Right ventricle myocardium inferior (tissue), 1 donor: ENCODE measurements at places on chromosomes 2 and 18.

DNA sequence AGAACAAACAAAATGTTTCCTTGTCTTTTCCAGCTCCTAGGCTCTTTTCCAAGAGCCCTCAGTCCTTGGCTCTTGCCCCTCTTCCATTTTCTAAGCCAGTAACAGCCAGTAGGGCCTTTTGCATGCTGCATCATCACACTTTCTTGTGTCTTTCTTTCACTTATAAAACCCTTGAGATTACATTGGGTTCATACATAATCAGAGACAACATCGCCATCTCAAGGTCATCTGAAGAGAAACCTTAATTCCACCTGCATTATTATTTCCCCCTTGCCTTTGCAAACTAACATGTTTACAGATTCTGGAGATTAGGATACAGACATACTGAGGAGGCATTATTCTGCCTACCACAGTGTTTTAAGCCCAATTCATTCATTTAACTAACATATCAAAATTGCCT is 697.3 kb downstream of the TRIB2 start:
- no peak for DNase-seq

- no peak for DNase-seq
Observed at GRCh38 chr2:159150280-159150746, 136.2 kb downstream of the WDSUB1 start.

DNA sequence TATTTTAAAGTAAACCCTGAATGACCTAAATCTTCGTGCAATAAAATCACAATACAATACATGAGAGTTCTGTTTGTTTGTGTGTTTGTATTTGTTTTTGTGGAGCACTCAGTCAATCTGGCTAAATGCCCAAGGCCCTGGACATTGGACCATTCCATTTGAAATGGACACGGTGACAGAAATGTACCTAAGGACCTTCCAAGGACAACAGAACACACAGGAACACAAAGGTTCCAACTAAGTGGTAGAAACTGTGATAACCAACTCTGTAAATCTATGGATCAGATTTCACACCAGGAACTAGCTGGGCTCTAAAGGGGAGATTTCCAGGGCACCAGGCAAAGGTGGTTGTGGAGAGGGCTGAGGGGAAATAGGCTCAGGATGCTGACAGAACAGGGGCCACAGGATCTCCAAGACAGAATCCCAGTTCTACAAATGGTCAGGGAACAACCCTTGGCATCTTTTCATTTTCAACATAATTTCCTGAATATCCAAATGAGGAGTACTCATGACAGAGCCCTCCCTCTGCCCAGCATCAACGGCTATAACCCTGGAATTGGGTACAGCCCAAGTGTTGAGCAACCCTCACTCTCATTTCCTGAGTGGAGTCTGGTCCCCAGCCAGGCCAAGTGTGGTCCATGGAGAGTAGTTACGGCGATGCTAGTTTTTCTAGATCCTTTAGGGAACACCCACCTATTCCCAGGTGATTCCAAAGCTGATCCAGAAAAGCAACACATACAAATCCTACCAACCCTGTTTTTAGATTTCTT is 78.4 kb downstream of the NCKAP5 start:
- peak; percentile 72 for DNase-seq

DNA sequence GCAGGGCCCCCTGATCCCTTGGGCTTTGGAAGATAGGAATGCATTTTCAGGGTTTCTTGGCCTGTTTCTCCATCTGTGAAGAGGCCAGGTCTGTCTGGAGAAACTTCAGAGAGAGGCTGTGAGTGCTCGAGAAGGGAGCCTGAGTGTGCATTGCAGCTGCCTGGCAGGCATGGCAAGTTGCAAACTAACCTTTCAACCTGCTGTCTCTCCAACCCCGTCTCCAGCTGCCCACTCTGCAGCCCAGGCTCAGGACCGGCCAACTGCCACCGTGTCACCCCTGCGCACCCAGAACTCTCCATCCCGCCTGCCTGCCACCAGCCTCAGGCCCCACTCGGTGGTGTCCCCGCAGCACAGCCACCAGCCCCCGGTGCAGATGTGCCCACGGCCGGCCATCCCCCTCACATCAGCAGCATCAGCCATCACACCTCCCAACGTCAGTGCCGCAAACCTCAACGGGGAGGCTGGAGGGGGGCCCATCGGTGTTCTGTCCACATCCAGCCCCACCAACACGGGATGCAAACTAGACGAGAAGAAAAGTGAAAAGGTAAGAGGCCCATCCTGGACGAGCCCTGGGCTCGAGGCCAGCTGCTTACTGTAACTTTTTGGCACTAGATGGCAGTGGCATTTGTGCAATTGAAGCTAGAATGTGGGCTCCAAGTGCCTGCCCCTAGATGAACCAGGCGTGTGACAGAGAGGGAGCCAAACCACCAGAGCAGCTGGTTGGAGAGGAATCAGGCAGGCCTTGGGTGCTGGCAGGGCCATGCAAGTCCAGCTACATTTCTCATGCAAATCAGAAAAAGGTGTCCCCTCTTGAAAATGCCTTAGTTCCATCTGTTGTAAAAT is 164.6 kb downstream of the SEPTIN10 start:
- peak; percentile 78 for DNase-seq

GRCh38 chr2:53827398-53828175 is 32.2 kb downstream of the GPR75 start:
- DNase-seq: no peak

GRCh38 chr2:113755035-113755834 is 1.2 kb downstream of the SLC35F5 start:
- no peak for DNase-seq

GRCh38 chr2:50650403-50650810 is 381.5 kb downstream of the NRXN1 start:
- no peak for DNase-seq

GRCh38 chr2:29025711-29026110 is 44.6 kb downstream of the TOGARAM2 start:
- DNase-seq: no peak

- no peak for DNase-seq
Observed at GRCh38 chr18:21109936-21110712, 1.5 kb downstream of the ROCK1 start.

DNA sequence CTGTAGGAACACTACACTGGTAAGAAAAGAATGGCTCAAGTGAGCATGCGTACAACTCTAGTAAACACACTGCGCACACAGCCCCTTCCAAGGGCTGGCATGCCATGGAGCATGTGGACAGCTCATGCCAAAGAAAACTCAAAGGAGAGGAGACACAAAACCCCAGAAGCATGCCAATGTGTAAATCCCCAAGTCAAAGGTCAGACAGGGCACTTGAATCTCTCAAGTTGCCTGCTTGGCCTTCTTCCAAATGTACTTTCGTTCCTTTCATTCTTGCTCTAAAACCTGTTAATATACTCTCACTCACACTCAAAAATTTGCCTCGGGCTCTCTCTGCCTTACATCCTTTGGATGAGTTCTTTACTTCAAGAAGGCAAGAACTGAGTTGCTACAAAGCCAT is 365.3 kb downstream of the NBAS start:
- DNase-seq: no peak

GRCh38 chr2:182862091-182862490 is 4.3 kb downstream of the FRZB start:
- DNase-seq: no peak

GRCh38 chr2:45278365-45279078 is 269.3 kb upstream of the SIX2 start:
- DNase-seq: no peak

DNA sequence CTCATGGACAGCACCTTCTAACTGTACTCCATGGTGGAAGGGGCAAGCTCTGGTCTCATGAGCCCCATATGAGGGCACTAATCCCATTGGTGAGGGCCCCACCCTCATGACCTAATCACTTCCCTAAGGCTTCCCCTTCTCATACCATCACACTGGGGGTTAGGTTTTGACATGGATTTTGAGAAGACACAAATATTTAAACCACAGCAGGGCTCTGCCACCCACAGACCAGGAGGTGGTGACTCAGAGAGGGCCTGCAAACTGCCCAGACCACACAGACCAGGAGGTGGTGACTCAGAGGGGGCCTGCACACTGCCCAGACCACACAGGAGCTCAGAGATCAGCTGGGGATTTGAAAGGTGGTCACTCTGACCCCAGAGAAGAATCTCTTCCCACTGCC is 222.0 kb downstream of the KLHL29 start:
- no peak for DNase-seq

GRCh38 chr2:152548996-152549395 is 168.3 kb downstream of the PRPF40A start:
- no peak for DNase-seq

DNA sequence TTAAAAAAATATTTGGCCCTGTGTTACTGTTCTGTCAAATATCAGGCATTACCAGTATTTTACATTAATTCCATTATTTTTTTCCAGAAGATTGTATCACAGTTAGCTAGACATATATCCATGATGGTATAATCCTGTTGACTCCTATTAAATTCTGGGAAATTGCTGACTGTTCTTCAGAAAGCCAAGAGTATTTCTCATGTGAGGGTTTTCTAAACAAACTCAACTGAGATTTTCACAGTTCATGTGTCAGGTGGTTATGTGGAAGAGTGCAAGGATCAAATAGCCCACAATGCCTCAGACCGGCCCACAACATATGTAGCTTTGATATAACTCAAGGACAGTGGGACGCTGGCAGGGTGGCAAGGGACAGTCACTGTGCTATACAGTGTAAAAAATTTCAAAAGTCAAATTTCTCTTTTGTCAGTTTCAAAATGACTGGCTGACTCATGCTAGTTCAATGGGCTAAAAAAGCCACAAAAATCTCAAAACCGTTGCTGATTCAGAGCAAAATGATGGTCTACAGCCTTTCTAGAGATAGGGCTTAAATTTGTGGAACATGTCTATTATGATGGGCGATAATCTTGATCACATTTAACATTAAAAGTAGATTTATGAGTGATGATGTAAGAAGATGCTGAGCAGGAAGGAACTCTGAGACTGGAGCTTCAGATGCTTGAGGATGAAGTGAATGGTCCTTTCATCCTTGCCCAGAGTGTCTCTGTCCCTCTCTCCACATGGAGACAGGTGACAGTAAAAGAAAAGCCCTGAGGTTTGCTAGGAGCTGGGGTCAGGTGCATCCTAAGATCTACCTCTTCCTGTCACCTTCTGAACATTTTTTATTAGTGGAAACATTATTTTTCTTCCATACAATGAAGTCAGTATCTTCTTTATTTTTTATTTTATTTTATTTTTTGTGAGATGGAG is 175.8 kb upstream of the PIEZO2 start:
- no peak for DNase-seq

DNA sequence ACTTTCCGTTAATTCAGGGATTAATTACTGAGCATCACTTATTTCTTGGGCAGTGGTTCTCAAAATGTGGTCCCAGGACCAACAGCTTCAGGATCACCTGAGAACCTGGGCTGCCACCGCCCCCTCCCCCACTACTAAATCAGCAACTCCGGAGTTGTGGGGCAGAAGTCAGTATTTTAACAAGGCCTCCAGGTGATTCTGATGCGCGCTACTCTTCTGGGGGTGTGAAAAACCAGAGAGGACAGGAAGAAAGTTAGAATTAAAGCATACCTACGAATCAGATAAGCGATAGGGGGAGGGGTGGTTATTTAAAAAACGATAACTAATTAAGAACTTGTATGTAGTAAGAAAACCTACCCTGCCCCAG is 319 bp downstream of the ZSCAN30 start:
- peak; percentile 52 for DNase-seq

GRCh38 chr18:8142131-8142711 is 467.0 kb upstream of the RAB12 start:
- no peak for DNase-seq

GRCh38 chr2:85263591-85263990 is 64.2 kb downstream of the TGOLN2 start:
- DNase-seq: no peak

GRCh38 chr2:152694161-152694661 is 23.1 kb downstream of the PRPF40A start:
- no peak for DNase-seq

GRCh38 chr2:69184224-69184623 is 171.2 kb downstream of the ANTXR1 start:
- no peak for DNase-seq

DNA sequence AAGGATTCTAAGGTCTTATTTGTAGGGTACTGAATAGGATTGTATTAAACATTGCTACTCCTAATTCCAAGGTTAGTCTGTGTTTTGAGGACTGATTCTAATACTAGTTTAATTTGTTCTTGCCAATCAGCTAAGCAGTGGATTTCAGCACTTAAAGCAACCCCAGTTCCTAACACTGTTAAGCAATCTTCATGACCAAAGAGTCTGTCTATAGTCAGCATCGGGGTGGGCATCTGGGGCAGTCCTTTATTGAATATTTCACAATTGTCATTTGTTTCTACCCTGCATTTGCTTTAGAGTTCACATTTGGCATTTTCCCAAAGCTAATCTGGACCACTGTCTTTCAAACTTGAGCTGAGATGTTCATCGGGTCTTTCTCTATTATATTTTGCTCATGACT is 248.0 kb upstream of the TANK start:
- no peak for DNase-seq

DNA sequence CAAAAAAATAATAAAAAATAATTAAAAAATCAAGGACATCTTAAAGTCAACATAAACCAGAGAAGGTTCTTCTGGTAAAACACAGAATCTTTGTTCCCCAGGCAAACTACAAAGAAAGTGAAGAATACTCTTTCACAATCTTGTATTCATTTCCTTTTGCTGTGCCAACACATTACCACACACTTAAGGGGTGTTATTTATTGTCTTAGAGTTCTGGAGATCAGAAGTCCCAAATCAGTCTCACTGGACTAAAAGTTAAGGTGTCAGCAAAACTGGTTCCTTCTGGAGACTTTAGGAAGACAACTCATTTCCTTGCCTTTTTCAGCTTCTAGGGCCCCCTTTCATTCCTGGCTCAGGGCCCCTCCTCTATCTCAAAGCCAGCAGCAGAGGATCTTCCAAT is 12.2 kb upstream of the CAB39 start:
- no peak for DNase-seq

DNA sequence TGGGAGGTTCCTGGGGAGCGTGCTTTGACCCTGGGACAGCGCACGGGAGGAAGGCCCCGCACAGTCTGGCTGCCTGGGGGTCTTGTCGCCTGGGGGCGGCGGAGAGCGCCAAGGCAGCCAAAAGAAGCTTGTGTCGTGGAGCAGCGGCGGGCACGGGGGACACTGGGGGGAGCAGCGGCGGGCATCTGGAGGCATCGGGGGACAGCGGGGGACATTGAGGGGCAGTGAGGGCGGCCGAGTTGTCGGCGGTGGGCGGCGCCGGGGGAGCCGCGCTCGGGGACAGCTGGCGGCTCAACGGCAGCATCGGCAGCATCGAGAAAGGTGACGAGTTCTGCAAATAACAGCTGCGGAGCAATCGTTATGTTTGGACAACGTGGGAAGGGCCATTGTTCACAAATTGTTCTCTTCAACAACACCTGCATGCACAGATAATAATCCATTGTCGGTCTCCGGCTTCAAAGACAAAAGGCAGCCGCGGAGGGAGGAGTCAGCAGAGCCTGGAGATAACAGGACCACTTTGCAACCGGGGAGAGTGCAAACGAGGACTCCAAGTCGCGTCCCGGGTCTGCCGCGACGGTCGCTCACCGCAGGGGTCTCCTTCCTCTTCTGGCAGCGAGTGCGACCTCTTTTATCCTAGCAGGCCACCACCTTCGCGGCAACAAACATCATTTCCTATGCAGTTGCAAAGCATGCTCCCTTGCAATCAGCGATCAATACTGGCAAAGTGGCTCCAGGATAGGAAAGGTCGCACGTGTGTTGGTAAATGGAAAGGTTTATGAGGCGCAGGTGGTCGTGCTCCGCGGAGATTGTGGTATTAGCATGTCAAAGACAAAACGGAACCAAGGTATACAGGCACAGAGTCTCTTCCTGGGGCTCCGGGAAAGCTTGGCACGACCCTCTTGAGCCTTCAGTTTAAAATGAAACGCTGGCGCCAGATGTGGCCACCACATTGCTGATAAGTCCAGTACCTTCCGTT is 132.3 kb upstream of the DLX2 start:
- no peak for DNase-seq
